ENCODE measurements at places on chromosomes 13 and 19.

DNA sequence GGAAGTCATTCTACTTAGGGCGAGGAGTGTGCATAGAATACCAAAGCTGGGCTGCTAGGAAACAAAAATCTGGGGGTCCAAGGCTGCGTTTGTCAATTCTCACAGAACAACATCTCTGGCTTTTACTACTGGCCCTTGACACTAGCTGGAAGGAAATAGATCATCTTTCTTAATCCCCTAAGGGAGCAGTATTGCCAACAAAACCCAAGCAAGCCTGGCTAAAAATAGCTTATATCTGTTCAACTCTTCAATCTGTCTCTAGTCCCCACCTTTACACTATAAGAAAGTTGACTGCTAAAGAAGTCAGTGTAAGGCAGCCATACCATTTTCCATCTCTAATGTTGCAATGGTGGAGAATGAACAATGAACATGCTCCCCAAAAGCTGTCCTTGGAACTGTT, 107.8 kb upstream of the SPRY2 start:
- no peak for DNase-seq

GRCh38 chr19:23698711-23699520, 11.9 kb upstream of the ZNF675 start:
- DNase-seq, result no peak

DNA sequence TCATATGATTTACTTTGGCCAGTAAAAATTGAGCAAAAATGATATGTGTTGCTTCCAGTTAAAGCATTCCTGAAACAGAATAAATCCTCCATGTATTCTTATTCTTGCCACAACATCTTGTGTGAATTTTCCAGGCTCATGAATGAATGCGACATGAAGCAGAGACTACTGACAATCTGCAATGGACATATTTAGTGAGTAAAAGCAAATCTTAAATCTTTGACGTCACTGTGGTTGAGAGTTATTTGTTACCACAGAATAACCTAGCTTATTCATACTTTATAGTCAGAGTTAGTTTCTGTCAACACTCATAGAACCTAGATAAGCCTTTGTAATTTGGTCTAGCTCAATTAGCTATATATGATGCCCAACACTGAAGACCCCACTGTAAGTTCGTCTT, 1443.1 kb downstream of the PCDH9 start:
- no peak for DNase-seq

DNA sequence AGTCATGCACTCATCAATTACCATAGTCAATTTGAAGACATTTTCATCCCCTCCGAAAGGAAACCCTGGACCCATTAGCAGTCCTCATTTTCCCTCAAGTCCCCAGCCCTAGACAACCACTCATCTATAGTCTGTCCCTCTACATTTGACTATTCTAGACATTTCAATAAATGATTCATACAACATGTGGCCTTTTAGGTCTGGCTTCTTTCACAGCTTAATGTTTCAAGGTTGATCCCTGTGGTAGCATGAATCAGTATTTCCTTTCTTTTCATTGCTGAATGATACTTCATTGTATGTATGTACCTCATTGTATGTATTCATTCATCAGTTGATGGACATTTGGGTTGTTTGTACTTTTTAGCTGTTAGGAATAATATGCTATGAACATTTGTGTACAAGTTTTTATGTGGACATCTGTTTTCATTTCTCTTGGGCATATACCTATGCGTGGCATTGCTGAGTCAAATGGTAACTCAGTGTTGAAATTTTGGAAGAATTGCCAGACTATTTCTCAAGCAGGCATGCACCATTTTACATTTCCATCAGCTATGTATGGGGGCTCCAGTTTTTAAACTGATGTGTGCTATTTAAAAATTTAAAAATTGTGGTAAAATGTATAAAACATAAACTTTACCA, 18.4 kb downstream of the SPATA13 start:
- no peak for DNase-seq

DNA sequence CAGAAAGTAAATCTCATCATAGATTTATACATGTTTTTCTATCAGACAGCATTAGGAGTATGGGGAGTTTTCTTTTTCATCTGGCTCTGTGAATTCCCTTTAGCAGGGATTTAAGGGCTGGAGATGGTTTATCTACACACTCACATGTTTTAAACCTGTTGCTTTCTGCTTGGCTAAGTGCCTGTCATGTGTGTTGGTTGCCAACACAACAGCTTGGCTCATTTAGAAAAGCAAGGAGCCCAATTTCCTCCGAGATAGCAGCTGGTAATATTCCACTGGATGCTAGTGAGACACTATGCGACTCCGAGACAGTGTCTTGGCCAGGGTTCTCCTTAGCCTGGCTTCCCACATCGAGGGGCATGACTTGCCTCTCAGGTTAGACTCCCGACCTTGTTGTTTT, 83.3 kb downstream of the KLF5 start:
- no peak for DNase-seq

All from stimulated activated CD4-positive, alpha-beta T cell treated with anti-CD3 and anti-CD28 coated beads, Interleukin-12 subunit alpha, Interleukin-12 subunit beta, amount 100 ng/mL, for 24 hours (primary cell).